ENCODE measurements at places on chromosomes 6 and 20. TPM values are rescaled to one million over a fixed set of nuclear protein-coding genes. Genes with fewer than 3 reads are reported as not detected.

- no peak for DNase-seq
Measured at GRCh38 chr6:94050515-94050914, 631.2 kb upstream of the EPHA7 start.

- peak; percentile 62 for DNase-seq
Measured at GRCh38 chr6:169454204-169454871, 200.7 kb upstream of the THBS2 start.

DNA sequence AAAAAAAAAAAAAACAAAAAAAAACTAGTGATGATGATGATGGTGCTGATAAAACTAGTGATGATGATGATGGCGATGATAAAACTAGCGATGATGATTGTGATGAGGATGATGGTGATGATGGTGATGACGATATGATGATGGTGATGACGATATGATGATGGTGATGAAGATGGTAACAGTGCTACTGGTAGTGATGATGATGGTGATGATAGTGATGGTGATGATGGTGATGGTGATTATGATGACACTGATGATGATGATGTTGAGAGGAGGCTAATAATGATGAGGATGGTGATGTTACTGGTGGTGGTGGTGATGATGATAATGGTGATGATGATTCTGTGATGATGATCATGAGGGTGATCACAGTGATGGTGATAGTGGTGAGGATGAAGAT is 345.5 kb upstream of the CDH4 start:
- no peak for DNase-seq

DNA sequence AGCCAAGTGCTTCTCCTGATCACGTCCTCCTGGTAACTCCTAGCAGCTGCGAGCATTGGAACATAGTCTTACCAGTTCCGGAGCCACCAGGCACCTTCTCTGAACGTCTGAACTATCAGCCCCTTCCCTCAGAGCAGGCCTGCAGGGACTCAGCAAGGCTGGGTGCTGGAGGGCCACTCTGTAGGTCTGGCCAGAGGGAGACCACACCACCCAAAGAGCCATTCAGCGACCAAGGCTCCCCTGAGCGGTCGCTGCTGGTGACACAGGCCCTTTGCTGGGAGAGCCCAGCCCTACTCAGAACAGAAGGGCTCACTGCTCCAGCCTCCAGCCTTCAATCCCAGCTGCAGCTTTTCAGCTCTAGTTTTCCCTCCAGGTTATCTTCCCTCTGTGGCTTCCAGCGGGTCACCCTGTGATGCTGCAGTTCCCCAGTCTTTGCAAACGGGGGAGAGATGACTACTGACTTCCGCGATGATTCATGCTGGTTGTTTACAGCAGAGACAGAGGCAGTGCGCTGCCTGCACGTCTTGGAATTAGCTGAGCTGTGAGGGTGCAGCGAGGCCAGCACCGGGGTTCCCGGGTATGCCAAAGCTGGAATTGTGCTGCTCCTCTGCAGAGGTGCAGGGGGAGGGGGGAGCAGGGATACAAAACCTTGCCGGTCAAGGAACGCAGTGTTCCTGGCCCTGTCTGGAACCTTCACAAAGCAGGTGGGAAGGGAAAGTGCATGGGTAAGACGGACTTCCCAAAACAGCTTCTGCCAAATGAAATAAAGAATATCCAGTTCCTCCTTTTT is 161.4 kb downstream of the LY86 start:
- no peak for DNase-seq

- no peak for DNase-seq
Measured at GRCh38 chr6:10655508-10656055, 38.8 kb downstream of the C6orf52 start.

GRCh38 chr6:7441048-7441775 is 51.6 kb downstream of the RIOK1 start:
- no peak for DNase-seq

- no peak for DNase-seq
Measured at GRCh38 chr6:21634582-21634981, 41.0 kb downstream of the SOX4 start.

GRCh38 chr6:170224694-170225660 is 65.9 kb downstream of the DLL1 start:
- no peak for DNase-seq

DNA sequence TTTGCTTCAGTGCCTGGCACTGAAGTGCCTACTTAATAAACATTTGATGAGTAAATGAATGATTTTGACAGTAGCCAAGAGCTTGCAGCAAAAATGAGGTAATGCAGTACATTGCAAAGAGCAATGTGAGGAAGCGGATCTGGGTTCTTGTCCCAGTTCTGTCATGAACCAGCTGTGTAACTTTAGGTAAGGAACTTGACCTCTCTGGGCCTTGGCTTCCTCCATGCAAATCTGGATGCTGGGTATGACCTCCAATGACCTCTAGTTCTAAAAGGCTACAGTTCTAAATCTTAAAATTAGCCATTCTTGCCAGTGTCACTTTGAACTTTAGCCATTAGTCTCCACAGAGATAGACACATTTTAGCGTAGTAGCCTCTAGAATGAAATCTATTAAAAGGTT is 3.6 kb upstream of the SAMD5 start:
- DNase-seq = no peak

DNA sequence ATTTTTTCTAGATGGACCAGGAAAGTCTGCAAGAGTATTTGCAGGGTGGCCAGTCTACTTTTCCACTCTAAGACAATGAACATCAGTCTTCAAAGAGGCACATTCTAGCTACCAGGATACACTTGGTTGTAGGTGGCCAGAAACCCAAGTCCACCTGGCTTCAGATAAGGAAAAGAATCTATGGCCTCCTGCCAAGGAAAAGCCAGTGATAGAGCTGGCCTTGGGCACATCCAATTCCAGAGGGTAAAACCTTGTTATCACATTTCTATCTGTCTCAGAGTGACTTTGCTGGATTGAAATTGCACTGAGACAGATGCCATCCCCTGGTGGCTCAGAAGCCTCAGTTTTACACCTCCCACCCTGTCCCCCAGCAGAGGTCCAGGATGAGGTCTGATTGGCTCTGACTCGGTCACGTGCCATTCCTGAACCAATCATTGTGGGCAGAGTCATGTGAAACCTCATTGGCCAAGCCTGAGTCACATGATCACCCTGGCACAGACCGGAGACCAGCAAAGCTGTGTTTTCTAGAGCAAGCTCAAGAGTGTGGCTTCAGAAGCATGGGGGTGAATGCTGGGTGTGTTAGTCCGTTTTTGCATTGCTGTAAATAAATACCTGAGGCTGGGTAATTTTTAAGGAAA is 497.4 kb upstream of the SULF2 start:
- DNase-seq = no peak

DNA sequence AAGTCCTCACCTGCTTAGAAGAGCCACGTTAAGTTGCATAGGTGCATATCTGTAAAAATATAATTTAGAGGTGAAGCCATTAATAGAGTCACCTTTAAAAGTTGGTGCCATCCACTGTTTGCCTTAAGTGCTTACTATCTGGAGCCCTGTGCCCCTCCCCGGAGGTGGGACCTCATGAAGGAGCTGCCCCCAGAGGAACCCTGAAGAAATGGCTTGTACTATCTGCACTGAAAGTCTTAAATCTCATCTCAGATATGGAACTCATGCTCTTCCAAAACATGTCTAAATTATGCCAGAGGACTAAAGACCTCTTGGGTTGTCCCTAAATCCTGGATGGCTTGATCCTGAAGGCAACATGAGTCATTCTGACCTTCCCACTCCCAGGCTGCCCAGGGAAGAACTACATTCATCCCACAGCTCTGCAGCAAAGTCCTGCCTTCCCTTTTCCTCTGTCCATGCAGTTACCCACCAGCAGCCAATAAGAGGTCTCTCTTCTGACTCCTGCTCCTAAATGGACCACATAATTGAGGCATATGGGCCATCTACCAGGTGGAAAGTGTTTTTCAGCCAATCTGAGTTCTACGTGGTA is 85.3 kb downstream of the ASXL1 start:
- DNase-seq = no peak

DNA sequence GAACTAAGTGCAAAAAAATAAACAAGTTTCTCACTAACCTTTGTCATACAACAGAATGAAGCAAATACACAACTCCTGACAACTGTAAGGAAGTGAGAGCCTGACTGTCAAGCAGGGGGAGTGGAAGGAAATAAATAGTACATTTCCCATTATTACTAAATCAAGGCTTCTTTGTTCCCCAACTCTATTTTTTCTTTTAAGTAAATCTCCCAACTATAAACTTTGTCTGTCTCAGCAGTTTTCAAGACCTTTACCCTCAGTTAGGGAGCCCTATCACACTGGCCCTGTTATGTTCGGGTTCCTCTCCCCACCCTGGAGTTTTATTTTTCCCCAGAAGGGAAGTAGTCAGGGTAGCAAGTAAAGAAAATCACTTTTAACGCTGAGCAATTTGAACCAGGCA is 24.1 kb upstream of the IPCEF1 start:
- DNase-seq = no peak

- no peak for DNase-seq
Measured at GRCh38 chr6:147157930-147158329, 46.3 kb upstream of the STXBP5 start.

- no peak for DNase-seq
Measured at GRCh38 chr6:139019722-139020121, 8.8 kb upstream of the ABRACL start.

DNA sequence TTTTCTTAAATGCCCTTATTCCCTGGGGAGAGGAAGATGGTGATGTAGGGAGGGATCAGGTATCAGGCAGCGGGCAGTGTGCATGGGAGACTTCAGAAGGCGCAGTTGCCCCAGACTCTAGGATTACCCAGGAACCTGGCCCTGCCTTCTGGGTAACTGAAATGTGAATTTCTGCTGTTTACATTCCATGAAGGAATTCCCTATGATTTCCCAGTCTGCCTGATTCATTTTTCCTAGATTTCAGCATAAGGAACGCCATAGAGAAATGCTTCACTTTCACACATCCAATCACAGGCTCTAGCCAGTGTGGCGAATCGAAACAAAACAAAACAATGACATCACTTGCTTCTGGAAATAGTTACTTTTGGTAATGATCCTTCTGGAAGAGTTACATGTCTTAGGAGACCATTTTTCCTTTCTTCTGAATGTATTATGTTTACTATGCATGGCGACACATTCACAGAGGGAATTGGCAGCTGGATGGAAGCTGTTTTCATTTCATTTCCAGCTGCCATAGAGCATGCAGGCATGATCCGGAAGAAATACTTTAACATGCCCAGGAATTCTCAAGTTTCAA is 33.3 kb downstream of the LRP11 start:
- DNase-seq = no peak

GRCh38 chr6:134176264-134176975 is 124.0 kb upstream of the SLC2A12 start:
- DNase-seq = peak; percentile 62

GRCh38 chr6:148427333-148427732 is 84.7 kb downstream of the SASH1 start:
- no peak for DNase-seq

DNA sequence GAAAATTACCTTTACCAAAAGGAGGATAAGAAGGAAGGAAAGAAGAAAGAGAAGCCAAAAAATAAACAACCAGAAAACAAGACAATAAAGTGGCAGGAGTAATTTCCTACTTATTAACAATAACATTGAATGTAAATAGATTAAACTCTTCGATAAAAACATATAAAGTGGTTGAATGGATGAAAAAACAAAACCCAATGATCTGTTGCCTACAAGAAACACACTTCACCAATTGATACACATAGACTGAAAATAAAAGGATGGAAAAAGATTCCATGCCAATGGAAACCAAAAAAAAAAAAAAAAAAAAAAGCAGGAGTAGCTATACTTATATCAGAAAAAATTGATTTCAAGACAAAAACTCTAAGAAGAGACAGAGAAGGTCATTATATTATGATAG is 518.9 kb downstream of the BCKDHB start:
- no peak for DNase-seq

GRCh38 chr6:30006170-30007131 is 54.6 kb upstream of the POLR1H start:
- peak; percentile 55 for DNase-seq

- peak; percentile 52 for DNase-seq
Measured at GRCh38 chr20:12925210-12925755, 83.5 kb upstream of the SPTLC3 start.

The KCNK16 gene
- not detected for total RNA-seq

The BANF2 gene
- not detected for total RNA-seq

The SLA2 gene
- 3.5 TPM for total RNA-seq

The LRRC1 gene
- total RNA-seq = 63.6 TPM

The OPRM1 gene
- total RNA-seq = not detected

The PHACTR1 gene
- total RNA-seq = 2.1 TPM

The COX4I2 gene
- total RNA-seq = 2.5 TPM

The POU5F1 gene
- total RNA-seq = 62.1 TPM

The HTR1E gene
- total RNA-seq = not detected

The CLIC5 gene
- total RNA-seq = 18.2 TPM

The NKAIN4 gene
- total RNA-seq = not detected

The HEY2 gene
- total RNA-seq = 0.35 TPM

The NKX2-2 gene
- total RNA-seq = 2.5 TPM

The NKAPL gene
- not detected for total RNA-seq

Measured in Peyer's patch (tissue), 4 donors.